ENCODE measurements at places on chromosomes 7 and 10. TPM values are rescaled to one million over a fixed set of nuclear protein-coding genes. Genes with fewer than 3 reads are reported as not detected.
A peak's percentile ranks its signal among the peaks of the same experiment; 100 is the strongest.

GRCh38 chr10:132776186-132776585 lies 9.8 kb downstream of the NKX6-2 start:
- peaks cover 5% of the 10 kb centered on the region for H3K27me3 ChIP-seq
- no peaks in the 10 kb centered on the region for H3K4me1 ChIP-seq
- peaks cover 14% of the 10 kb centered on the region for H3K36me3 ChIP-seq
- DNase-seq, result no peak
- H3K4me3 ChIP-seq, result no peak overlapping the region
- no peak overlapping the region for H3K27ac ChIP-seq

- H3K4me1 ChIP-seq, result no peaks in the 10 kb centered on the region
- no peak overlapping the region for H3K27ac ChIP-seq
- H3K36me3 ChIP-seq, result no peaks in the 10 kb centered on the region
- H3K27me3 ChIP-seq, result no peaks in the 10 kb centered on the region
- no peak overlapping the region for H3K4me3 ChIP-seq
- no peak for DNase-seq
Observed at GRCh38 chr10:126240483-126240882, 147.8 kb downstream of the ADAM12 start.

DNA sequence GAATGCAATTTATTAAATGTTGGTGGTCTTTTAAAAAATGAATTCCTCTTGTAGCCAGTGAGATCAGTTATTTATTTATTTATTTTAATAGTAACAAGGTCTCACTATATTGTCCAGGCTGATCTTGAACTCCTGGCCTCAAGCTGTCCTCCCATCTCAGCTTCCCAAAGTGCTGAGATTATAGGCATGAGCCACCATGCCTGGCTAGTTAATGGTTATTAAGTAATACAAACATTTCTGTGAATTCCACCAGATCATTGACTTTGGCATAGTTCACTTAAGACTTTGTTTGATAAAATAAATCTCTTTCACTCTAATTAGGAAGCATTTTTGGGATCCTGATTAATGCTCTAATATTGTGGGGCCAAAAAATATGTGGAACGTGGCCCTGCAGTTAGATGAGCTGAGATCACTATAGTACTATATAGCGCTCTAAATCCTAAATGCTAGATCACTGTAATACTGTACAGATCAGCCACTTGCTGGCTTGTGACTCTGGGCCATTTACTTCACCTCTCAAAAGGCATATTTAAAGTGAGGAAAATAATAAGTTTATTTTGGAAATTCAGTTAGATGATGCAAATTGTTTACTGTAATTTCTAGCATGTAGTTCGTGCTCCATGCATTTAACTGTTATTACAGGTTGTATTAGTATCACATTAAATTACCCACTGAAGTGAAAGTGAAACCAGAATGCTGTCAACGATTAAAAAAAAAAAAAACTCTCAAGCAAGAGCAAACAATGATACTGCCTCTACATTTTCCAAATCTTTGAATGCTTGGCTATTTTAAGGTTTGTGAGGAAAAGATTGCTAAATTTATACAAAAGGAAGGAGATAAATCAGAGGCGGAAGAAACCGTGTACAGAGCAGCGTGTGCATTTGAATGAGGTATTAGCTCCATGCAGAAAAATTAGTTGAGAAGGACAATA lies 15.9 kb upstream of the FAS start:
- no peaks in the 10 kb centered on the region for H3K36me3 ChIP-seq
- peaks cover 7% of the 10 kb centered on the region for H3K4me1 ChIP-seq
- H3K27me3 ChIP-seq, result no peaks in the 10 kb centered on the region
- H3K27ac ChIP-seq, result peak overlapping the region; percentile 87
- H3K4me3 ChIP-seq, result peak overlapping the region; percentile 49

DNA sequence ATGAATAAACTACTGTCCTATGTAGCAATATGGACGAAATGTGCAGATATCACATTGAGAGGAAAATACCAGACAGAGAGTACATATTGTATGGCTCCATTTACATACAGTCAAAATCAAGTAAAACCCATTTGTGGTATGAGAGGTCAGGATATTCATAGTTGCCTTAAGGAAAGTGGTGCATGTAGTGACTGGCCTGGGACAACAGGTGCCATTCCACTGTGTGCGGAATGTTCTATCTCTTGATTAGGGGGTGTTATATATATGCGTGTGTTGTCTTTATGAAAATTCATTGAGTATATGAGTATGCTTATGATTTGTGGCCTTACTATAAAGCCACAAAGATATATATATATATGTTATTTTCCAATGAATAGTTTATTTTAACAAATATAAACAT lies 964.0 kb downstream of the SORCS3 start:
- H3K4me3 ChIP-seq, result no peak overlapping the region
- no peak overlapping the region for H3K27ac ChIP-seq
- H3K27me3 ChIP-seq, result no peaks in the 10 kb centered on the region
- H3K4me1 ChIP-seq, result peaks cover 2% of the 10 kb centered on the region

GRCh38 chr7:95658676-95659075 lies 62.4 kb upstream of the PDK4 start:
- H3K27ac ChIP-seq, result no peak overlapping the region
- H3K36me3 ChIP-seq, result no peaks in the 10 kb centered on the region
- no peaks in the 10 kb centered on the region for H3K4me1 ChIP-seq
- H3K4me3 ChIP-seq, result no peak overlapping the region
- peaks cover 32% of the 10 kb centered on the region for H3K27me3 ChIP-seq

DNA sequence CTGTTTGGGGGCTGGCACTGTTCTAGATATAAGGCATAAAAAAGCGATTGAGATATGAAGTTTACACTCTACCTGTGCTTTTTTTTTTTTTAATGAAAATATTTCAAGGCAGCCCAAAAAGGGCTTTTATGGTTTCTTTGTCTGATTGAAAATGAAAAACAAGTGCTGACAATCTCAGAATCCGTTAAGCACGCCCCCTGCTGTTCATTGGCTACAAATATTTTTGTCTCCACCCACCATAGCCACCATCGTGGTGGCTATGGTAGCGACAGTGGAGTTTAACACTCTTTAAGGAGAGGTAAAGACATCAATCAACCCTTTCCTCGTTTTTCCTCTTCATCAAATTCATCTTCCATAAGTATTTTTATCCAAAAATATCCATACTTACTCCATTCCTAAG lies 94.2 kb downstream of the CD36 start:
- no peak overlapping the region for H3K4me3 ChIP-seq
- no peak for DNase-seq
- H3K36me3 ChIP-seq, result peaks cover 3% of the 10 kb centered on the region

GRCh38 chr7:133560900-133561299 lies 308.0 kb downstream of the EXOC4 start:
- no peak for DNase-seq
- H3K4me1 ChIP-seq, result peaks cover 10% of the 10 kb centered on the region
- no peak overlapping the region for H3K4me3 ChIP-seq
- H3K36me3 ChIP-seq, result no peaks in the 10 kb centered on the region

GRCh38 chr10:4685904-4686643 lies 139.9 kb upstream of the AKR1E2 start:
- H3K4me3 ChIP-seq, result no peak overlapping the region
- H3K36me3 ChIP-seq, result no peaks in the 10 kb centered on the region
- H3K27ac ChIP-seq, result no peak overlapping the region
- H3K4me1 ChIP-seq, result peaks cover 32% of the 10 kb centered on the region
- no peak for DNase-seq

- no peak for DNase-seq
- peaks cover 19% of the 10 kb centered on the region for H3K4me1 ChIP-seq
- peak overlapping the region; percentile 73 for H3K27ac ChIP-seq
- H3K4me3 ChIP-seq, result no peak overlapping the region
Observed at GRCh38 chr10:75038335-75038734, 73.1 kb upstream of the SAMD8 start.

- H3K4me1 ChIP-seq, result peaks cover 90% of the 10 kb centered on the region
- H3K27me3 ChIP-seq, result no peaks in the 10 kb centered on the region
- H3K27ac ChIP-seq, result peak overlapping the region; percentile 6
- no peak overlapping the region for H3K4me3 ChIP-seq
Observed at GRCh38 chr10:22621726-22622125, 92.7 kb downstream of the PIP4K2A start.

DNA sequence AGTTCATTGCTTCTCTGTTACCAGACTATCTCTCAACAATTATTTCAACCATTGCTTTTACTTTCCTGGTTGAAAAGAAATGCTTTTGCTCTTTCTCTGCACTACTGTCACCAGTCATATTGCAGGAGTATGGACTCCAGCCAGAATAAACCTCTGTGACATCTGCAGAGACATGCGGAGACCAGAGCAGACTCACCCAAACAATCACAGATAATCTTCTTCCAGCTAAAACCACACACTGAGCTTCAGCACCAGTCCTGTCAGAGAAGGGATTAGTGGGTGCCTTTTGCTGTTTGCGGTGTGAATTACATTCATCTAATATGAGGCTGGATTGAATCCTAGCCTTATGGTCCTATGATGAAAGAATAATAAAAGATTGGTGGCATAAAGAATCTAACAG lies 258.6 kb downstream of the CNTNAP2 start:
- no peak for DNase-seq
- no peaks in the 10 kb centered on the region for H3K36me3 ChIP-seq
- H3K27ac ChIP-seq, result no peak overlapping the region
- peaks cover 6% of the 10 kb centered on the region for H3K27me3 ChIP-seq
- H3K4me3 ChIP-seq, result no peak overlapping the region
- peaks cover 9% of the 10 kb centered on the region for H3K4me1 ChIP-seq

DNA sequence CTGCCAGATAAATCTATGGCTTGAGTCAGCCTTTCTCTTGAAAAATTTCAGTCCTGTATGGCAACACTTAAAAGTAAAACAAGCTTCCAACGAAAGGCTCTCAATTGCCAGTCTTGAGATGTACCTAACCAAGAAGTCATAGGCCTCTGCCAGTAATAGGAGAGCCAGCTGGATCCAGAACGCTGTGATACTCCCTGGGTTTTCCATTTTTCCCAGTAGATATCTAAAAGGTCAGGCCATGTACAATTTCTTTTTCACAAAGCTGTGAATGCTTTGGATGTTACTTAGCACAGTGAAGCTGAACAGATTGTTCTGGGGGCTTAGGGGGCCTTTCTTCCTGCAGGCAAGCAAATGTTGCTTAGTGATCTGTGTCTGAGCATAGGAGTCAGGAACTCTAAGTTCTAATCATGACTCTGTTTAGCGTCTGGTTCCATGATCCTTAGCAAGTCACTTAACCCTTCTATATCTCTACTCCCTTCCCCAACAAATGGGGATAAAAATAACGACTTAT lies 86.5 kb downstream of the ARMH3 start:
- H3K4me3 ChIP-seq, result no peak overlapping the region
- peaks cover 11% of the 10 kb centered on the region for H3K4me1 ChIP-seq
- peaks cover 12% of the 10 kb centered on the region for H3K36me3 ChIP-seq
- peak overlapping the region; percentile 33 for H3K27ac ChIP-seq
- no peak for DNase-seq

- no peaks in the 10 kb centered on the region for H3K36me3 ChIP-seq
- no peak overlapping the region for H3K4me3 ChIP-seq
- no peak for DNase-seq
Observed at GRCh38 chr7:68936471-68937035, 661.7 kb upstream of the AUTS2 start.

GRCh38 chr10:6988654-6989053 lies 408.6 kb upstream of the PRKCQ start:
- no peaks in the 10 kb centered on the region for H3K36me3 ChIP-seq
- H3K27me3 ChIP-seq, result peaks cover 17% of the 10 kb centered on the region
- no peak overlapping the region for H3K4me3 ChIP-seq
- H3K4me1 ChIP-seq, result no peaks in the 10 kb centered on the region
- no peak for DNase-seq

DNA sequence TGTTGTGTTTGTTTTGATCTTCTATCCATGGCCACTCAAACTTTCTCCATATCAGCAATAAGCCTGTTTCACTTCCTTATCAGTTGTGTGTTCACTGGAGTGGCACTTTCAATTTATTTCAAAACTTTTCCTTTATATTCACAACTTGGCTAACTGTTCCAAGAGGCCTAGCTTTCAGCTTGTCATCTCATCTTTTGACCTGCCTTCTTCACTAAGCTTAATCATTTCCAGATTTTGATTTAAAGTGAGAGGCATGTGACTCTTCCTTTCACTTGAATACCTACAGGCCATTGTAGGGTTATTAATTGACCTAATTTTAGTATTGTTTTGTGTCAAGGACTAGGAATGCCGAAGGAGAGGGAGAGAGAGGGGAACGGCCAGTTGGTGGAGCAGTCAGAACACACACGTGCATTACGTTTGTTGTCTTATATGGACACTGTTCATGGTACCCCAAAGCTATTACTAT lies 5.5 kb upstream of the GNAT3 start:
- H3K4me1 ChIP-seq, result peaks cover 7% of the 10 kb centered on the region
- peak overlapping the region; percentile 17 for H3K27ac ChIP-seq
- H3K36me3 ChIP-seq, result no peaks in the 10 kb centered on the region
- no peaks in the 10 kb centered on the region for H3K27me3 ChIP-seq
- DNase-seq, result no peak

DNA sequence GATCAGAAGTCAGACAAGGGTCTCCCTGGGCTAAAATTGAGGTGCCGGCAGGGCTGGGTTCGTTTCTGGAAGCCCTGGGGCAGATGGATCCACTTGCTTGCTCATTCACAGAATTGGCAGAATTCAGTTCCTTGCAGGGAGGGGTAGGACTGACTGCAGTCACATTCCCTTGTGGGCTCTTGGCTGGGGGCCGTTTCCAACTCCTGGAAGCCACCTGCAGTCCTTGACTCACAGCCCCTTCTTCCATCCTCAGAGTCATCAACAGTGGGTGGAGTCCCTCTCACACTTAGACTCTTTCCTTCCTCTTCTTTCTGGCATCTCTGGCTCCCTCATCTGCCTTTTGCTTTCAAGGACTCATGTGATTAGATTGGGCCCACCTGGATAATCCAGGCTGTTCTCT lies 54.6 kb upstream of the NANOS1 start:
- DNase-seq, result no peak
- H3K27ac ChIP-seq, result no peak overlapping the region
- H3K36me3 ChIP-seq, result peaks cover 19% of the 10 kb centered on the region
- no peak overlapping the region for H3K4me3 ChIP-seq

DNA sequence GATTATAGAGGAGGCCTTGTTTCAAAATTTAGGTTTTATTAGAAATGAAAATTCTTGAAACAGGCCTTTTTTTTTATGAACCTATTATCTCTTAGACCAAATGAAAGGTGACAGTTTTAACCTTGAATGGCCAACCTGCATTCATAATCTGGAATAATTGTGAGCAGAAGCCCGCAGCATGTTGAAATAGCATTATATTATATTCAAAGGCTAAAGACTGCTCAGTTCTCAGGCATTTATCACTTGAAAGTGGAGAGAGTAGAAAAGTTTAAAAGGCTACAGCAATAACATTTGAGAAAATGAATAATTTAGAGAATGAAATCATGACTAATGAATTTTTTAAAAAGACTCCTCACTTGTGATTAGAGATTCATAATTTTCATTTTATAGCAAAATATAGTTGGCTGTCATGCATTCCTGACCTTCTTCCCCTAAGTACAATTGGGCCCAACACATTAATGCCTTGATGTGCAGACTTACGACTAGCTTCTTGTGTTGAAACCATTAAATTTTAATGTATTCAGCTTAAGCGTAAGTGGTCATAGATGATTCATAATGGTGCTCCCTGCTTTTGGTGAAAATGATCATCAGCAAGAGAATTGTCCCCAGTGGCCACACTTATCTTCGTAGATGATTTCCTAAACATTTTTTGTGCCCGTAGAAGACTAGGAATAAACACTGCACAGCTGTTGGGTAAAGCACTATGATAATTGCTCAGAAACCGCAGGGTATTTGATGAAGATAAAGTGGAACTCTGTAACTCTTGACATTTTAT lies 346.6 kb upstream of the BMPER start:
- no peak for DNase-seq
- no peak overlapping the region for H3K4me3 ChIP-seq
- no peaks in the 10 kb centered on the region for H3K36me3 ChIP-seq
- H3K27me3 ChIP-seq, result no peaks in the 10 kb centered on the region

SLC26A4 gene
- total RNA-seq, result 0.14 TPM

FGFBP3 gene
- total RNA-seq, result 3.7 TPM

CHN2 gene
- total RNA-seq, result 8.0 TPM

CYP2C18 gene
- total RNA-seq, result not detected

ST7 gene
- total RNA-seq, result 43.8 TPM

LIPJ gene
- total RNA-seq, result 0.47 TPM

PUS7 gene
- 15.5 TPM for total RNA-seq

CRHR2 gene
- total RNA-seq, result not detected

LRIT1 gene
- total RNA-seq, result not detected

TLX1 gene
- total RNA-seq, result not detected
